ENCODE measurements at places on chromosomes 2 and 18.

GRCh38 chr2:238098901-238099713, 1.0 kb upstream of the ESPNL start:
- DNase-seq, result no peak

- no peak for DNase-seq
Observed at GRCh38 chr2:238169048-238169707, 10.4 kb downstream of the ERFE start.

DNA sequence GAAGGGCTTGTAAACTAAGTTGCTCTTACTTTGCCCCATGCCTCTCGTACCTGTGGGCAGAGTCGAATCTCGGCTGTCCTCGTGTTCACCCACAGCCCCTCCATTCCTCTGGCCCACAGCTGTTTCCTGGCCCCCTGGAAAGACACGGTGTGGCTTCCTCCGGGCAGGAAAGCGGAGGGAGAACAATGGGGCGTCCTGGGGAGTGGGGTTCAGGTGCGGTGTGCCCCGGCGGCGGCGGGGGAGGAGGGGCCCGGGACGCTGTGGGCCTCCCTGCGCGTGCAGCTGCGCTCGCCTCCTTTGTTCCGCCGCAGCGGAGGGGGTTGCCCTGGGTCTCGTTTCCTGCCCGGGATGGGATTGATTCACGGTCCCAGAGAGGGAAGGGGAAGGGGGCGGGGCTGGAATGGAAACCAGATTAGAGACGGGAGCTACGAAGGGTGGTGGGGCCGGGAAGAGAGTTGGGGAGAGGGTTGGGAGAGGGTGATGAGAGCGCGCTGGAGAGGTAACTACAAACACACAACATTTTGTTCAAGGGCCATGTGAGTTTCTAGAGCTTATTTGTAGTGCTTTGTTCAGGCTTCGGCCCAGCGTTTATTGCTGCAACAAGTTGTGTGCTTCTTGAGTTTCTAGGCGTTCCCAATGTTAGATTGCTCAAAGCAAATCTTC, 796 bp downstream of the MYO1B start:
- peak; percentile 69 for DNase-seq

DNA sequence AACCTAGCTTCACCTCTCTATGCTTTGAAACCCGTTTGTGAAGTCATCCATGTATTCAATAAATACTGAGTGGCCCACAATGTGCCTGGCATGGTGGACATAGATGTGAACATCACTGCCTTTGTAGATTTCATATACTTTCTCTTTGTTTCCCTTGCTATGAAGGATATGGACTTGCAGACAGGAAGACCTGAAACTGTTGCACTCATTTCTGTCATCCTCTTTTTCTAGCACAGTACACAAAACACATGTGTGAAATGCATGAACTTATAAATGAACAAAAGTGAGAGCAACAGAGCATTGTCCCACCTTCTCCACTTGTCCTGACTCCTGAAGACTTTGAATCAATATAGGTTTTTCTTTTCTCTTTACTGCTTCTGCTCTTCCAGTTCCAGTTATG, 249.4 kb upstream of the LINC00305 start:
- DNase-seq, result no peak

GRCh38 chr2:202270487-202270886, 4.9 kb downstream of the NOP58 start:
- no peak for DNase-seq

GRCh38 chr2:217669831-217670230, 333.0 kb downstream of the TNS1 start:
- DNase-seq, result no peak

DNA sequence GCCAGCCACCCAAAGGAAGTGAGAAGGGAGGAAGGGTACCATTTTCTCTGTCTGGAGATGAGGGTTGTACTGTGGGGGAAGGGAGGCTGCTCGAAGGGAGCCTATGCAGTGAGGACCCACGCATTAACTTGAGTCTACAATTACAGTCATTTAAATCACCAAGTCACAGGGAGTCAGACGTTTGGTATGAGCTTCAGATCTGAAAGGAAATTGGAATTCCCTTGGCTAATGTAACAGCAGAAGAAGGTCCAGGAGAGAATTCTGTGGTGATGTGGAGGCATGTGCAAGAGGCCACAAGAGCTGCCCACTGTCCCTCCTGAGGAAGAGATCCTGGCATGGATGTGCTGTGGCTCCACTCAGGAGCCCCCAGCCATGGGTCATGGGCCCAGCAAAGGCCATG, 22.5 kb downstream of the DAPL1 start:
- DNase-seq, result no peak

- DNase-seq, result no peak
Observed at GRCh38 chr18:76619621-76620315, 124.7 kb upstream of the ZNF516 start.

DNA sequence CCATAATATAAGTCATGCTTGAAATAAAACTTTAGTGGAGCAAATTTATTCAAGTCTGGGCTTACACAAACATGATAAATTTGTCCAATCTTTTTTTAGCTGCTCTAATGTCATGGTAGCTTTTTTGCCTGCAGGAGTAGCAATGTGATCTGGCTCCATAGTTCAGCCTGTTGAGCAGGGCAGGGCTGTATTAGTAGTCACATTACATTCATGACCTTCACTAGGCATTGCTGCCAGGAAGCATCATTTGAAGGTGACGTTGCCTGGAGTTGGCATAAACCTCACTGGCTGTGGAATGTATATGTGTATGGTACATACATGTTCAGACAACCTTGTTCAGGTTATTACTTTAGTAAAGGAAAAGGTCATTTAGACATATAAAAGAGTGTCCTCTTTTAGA, 76.6 kb downstream of the CCDC85A start:
- DNase-seq, result no peak

GRCh38 chr18:50611529-50611941, 51.6 kb downstream of the MAPK4 start:
- DNase-seq, result no peak

DNA sequence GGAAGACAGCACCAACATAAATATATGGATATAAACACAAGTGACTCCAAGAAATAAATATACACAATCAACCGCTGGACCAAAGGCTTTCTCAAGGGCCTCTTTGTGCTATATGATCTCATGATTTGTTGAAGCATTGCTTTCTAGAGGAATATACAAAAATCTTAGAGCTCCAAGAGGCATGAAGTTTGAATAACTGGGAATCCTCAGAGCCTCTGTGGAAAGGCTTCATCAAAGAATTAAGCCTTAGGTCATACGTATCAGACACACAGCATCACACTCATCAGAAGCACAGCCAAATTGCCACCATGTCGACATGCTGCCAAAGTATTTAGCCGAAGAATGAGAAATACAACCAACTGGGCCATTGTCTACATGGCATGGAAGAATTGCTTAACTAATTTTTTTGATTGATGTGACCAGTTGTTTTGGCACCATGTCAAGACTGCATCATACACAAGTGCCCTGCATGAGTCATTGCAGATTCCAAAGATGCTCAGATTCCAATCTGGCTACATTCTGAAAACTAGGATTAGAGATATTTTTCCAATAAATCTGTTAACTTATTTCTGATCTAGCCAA, 860.6 kb upstream of the ZEB2 start:
- no peak for DNase-seq

DNA sequence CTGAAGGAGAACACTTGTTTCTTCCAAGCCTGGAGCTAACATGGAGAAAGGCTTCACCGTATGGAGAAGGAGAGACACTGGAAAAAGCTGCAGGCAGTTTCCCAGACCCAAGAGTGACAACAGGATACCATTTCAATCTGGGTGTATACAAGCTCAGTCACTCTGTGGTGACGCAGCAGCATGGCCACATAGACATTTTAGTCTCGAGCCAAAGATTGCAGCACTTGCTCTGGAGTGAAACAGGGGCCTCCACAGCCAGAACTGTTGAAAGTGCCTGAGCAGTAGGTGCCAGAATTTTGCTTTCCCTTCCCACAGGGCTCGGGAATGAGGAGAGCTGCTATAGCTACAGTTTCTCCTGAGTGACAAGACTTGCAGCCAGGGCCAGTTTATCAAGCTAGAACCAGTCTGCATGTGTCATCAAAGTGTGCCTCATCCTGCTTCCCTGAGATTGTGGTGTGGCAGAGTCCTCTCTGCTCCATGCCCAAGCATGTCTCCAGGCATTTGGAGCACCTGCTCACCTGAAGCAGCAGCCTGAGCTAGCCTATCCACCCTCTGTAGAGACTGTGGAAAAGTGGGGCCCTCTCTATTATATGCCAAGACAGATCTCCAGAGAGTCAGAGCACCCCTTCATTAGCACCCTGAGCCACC, 234.6 kb upstream of the CDH19 start:
- DNase-seq, result no peak

DNA sequence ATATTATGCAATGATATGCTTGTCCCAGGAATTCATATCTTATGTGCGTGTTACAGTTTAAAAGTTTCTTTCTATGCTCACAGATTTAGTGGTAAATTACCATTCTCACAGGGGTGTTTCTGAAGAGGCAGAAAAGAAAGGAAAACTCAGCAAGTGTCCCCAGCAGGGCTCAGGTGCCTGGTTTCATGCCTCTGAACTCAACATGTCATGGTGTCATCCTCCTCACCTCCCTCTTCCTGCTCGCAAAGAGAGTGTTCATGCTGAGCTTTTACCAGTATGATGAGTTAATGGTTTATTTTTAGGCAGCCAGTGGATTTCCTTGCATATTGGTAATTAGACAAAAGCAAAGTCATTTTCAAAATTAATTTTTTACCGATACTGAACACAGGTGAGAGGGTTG, 492.9 kb upstream of the ZEB2 start:
- no peak for DNase-seq

DNA sequence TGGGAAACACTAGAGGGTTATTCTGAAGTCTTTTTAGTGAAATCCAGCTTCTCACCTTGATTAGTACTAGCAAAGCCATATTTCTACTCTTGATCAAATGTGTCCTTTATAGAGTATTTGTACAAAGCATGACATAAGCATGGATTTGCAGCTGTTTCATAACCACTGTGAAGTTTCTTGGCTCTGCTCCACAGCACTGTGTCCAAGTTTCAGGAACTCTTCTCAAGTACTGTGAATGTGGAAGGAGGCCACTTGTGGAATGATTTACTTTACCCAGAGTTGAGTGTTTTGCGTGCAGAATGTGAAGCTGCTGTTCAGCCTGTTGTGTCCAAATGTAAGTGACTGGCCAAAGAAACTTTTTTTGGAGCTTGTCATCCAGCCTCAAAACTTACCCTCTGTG, 16.2 kb upstream of the MAPRE2 start:
- no peak for DNase-seq

DNA sequence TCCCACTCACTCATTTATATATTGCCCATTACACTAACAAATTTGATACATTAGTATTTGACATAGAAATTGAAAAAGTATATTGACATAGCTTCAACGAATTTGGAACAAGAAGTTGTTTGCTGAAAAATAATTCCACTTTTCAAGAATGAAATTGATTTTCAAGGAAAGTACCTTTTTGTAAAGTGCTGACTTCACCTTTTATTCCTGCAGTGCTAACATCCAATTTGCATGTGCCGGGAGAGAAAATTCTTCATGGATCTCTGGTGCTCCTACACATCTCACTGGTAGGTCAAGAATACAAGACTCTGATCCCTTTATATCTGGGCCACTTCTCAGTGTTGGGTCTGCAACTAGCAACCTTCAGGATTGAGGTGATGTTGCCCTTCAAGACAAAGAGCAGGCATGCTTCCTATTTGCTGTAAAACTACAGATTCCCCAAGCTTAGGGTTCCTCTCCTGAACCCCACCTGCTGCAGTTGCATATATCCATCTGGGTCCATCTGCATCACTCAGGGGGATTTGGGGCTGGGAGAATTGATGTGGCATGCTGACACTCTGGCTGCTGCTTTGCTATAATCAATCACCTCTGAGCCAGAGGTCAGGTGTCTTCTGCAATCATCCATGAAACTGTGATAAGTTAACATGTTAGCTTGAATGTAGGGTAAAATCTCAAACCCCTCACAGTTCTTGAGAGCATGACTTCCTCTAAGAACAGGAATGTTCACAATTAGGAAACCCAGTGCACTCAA, 108.4 kb upstream of the TTN start:
- DNase-seq, result no peak

DNA sequence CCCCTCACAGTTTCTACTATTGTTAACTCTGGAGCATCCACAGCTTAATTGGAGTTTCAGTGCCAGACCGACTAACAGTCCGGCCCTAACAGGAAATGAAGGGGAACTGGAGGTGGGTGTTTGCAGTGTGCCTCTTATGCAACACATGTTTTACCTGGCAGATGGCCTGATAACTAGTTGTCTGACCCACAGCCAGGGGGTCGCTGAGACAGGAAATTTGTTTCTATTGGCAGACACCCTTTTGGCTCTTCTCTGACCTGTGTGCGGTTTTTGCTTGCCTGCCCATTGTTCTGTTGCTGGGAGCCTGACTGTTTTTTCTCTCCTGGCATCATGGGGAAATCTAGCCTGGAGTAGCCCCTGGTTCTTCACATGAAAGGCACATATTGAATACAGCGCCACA, 1329.8 kb downstream of the DSC3 start:
- no peak for DNase-seq

- DNase-seq, result no peak
Observed at GRCh38 chr2:212030709-212031108, 507.9 kb downstream of the ERBB4 start.

GRCh38 chr2:201130524-201131186, 14.7 kb downstream of the CFLAR start:
- no peak for DNase-seq

GRCh38 chr18:51076503-51076902, 46.5 kb downstream of the SMAD4 start:
- DNase-seq, result no peak

DNA sequence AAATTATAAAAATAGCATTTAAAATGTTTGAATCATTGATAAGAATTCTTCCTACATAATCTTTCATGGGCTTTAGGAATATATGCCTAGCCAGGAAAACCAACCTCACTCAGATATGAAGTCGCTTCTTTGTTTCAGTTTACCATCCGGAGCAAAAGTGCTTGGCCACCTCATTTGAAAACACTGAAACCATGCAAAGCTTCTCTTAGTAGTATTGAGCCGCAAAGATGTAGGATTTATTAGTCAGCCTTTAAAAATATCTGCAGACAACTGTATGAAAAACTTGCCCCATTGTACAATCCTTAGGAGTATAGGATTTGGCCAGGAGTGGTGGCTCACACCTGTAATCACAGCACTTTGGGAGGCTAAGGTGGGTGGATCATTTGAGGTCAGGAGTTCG, 24.3 kb upstream of the GPD2 start:
- DNase-seq, result no peak

DNA sequence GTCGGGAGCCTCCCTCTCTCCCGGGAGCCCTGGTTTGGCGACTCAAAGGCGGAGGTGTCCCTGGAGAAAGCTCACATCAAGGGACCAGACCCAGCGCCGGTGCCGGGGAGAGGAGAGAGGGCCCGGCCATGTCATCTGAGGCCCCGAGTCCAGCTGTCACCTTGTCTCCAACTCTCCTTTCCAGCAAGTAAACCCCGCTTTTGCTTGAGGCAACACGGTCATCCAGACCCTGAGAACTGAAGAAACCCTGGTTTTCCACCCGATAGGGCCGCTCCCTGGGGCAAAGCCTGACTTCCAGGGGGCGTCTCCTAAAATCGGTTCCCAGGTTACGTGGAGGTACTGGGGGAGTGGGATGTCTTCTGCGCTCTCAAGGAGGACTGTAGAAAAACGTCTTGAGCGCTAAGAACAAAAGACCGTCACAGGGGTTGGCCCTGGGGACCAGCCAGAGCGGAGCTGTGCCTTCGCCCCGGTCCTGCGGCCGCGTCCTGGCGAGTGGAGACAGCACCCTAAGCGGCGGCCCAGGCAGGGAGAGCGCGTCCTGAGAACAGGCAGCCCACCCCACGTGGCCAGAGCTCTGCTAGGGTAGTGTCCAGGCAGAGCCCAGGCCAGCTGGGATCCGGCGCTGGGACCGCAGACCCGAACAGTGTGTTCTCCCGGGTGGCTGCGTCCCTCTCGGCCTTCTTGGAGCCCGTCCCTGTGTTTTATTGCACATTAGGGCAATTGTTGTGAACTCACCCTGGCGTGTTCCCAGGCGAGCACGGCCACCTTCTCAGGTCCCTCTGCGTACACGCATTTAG, 55.7 kb downstream of the TMEM18 start:
- DNase-seq, result no peak

All from iPS DF 19.7 (cell line).